ENCODE measurements at places on chromosomes 5 and 9. TPM values are rescaled to one million over a fixed set of nuclear protein-coding genes. Genes with fewer than 3 reads are reported as not detected.
A peak's percentile ranks its signal among the peaks of the same experiment; 100 is the strongest.

DNA sequence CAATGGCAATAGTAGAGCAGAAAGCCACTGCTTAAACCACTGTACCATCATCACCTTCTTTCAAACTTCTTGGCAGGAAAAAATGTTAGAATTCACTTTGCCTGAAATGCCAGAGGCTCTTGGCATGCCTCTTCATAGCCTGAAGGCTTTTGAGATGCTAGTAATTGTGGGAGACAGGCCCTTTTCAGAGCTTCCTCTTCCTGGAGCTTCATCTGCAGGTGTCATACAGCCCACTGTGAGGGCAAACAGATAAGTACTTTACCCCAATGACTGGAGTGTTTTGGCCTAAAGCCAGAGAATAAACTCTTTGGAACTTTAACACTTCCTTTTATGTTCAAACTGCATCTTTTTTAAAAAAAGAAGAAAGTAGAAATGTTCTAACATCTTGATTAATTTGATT, 81.3 kb upstream of the TMEM171 start:
- no peak for DNase-seq

GRCh38 chr9:131676431-131676972, 63.4 kb downstream of the RAPGEF1 start:
- DNase-seq: no peak

GRCh38 chr9:136255166-136255538, 9.5 kb upstream of the QSOX2 start:
- DNase-seq: no peak

DNA sequence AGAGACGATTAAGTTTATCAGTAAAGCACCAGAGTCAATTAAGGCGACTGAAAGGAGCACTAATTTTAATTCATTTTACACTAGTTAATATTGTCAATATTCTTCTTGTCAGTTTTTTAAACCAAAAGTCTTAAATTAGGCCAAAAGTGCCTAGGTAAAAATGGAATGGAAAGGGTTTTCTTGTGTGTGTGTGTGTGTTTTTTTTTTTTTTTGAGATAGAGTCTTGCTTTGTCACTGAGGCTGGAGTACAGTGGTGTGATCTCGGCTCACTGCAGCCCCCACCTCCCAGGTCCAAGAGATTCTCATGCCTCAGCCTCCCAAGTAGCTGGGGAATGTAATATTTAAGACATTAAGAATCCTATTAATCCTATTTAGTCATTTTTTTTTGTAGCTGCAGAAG, 3.1 kb upstream of the APC start:
- no peak for DNase-seq

- DNase-seq: no peak
Measured at GRCh38 chr9:112703304-112703703, 14.6 kb downstream of the INIP start.

The RGS14 gene
- 15.7 TPM for total RNA-seq

The ADRB2 gene
- 0.55 TPM for total RNA-seq

GRCh38 chr9:116873937-116874914, 187.1 kb downstream of the TRIM32 start:
- no peak for DNase-seq

GRCh38 chr5:129569295-129569694, 109.2 kb downstream of the ADAMTS19 start:
- no peak for DNase-seq

- DNase-seq: peak; percentile 72
Measured at GRCh38 chr5:139669662-139670368, 21.7 kb downstream of the CXXC5 start.

The CLIC3 gene
- 0.28 TPM for total RNA-seq

The ACOT12 gene
- not detected for total RNA-seq

- no peak for DNase-seq
Measured at GRCh38 chr5:133333326-133334150, 278.8 kb downstream of the FSTL4 start.

All from pancreas (tissue), 10 donors.